AG20443 (cell line): ENCODE measurements at places on chromosomes 3 and 15.

DNA sequence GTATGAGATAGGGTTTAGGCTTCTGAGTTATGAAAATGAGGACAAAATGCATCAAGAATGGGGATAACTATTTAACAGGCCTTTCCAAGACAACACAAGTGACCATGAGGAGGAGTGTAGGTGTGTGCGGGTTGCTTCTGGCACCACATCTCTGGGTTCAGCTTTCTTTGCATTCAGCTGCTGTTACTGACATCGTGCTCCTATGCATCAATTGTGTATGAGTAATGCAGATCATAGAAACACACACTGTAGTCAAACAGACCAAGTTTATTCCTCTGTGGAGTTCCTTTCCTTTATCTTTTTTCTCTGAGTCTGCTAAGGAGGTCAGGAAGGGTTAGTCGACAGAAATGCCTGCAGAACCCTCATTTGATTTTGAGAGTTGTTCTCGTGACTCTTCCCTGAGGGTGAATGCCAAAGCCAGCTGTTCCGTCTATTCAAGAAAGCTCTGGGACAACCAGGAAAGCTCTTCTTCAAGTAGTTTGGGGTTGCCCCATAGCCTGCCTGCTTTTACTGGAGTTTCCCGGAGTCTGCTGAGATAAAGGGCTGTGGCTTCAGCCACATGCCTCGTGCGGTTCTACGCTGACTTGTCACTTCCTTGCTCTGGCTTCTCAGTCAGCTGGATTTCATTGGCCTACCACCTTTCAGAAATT, 136.7 kb upstream of the TLE3 start:
- DNase-seq: peak; percentile 84

- DNase-seq: no peak
Observed at GRCh38 chr15:70160803-70161565, 63.3 kb upstream of the TLE3 start.

DNA sequence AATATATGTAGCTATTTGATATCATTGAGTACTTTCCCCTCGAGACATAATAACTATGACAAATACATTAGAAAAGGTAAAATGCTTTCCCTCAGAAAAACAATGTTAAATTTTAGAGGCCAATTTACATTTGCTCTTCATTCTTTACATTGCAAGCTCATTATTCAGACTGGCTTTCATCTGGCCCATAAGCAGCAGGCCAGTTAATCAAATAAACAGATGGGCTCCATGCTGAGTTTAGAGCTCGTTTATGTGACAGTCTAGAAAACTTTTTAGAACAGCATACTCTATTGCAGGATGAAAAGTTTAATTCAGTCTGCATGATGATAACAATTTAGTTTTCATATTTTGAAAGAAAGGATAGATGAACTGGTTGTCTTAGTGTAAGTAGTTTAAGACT, 150.6 kb downstream of the DUT start:
- DNase-seq: no peak

GRCh38 chr15:85639752-85640381, 154.9 kb downstream of the KLHL25 start:
- peak; percentile 69 for DNase-seq

DNA sequence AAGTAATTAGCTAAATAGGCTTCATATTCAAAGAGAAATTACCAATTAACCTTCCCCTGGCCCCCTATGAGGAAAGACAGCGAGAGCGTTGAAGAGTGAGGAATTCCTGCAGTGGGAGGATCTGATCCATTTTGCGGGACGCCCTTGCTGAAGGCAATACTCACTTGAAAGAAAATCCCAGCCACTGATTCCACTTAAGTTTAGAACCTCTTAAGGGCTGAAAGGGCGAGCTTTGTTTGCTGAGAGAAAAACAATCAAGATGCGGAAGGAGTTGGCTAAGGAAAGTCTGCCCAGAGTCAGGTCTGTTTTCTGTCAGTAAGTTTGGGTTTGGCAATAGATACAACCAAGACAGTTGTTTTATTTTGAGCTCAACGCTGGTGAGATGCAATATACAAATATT, 102.8 kb upstream of the GBE1 start:
- no peak for DNase-seq

- no peak for DNase-seq
Observed at GRCh38 chr3:14863333-14864100, 44.8 kb downstream of the FGD5 start.

- no peak for DNase-seq
Observed at GRCh38 chr3:54773271-54773670, 154.6 kb downstream of the LRTM1 start.

GRCh38 chr3:134682196-134682880, 31.5 kb upstream of the KY start:
- no peak for DNase-seq

DNA sequence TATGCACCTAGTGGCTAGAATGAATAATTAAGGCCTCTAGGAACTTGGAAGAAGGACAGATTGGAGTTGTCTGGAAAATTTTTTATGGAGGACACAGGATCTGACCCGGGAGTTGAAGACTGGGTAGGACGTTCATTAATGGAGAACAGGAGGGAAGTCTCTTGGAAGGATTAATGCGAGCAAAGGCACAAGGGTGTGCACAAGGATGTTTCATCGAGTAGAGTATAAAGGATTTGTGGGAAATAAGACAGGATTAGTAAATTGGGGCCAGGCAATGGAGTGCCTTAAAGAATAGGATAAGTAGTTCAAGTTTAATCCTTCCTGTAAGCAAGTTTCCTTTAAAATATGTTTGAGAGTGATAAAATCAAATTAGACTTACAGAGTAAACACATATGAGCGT, 14.6 kb downstream of the LMOD3 start:
- no peak for DNase-seq

- DNase-seq: no peak
Observed at GRCh38 chr3:46285931-46286619, 43.8 kb downstream of the CCR3 start.

DNA sequence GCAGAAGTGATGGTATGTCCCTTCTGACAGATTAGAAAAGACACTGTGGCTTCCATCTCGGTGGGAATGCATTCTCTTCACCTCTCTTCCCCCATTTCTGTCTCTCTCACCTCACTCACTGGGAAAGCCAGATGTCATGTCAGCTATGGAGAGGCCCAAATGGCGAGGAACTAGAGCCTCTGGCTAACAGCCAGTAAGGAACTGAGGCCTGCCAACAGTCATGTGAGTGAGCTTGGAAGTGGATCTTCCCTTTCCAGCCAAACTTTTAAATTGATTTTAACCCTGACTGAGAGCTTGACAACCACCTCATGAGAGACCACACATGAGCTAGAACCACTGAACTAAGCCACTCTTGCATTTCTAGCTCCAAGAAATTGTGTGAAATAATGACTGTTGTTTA, 35.2 kb upstream of the CDAN1 start:
- DNase-seq: no peak
